ENCODE measurements at places on chromosomes 4 and X.
A peak's percentile ranks its signal among the peaks of the same experiment; 100 is the strongest.

DNA sequence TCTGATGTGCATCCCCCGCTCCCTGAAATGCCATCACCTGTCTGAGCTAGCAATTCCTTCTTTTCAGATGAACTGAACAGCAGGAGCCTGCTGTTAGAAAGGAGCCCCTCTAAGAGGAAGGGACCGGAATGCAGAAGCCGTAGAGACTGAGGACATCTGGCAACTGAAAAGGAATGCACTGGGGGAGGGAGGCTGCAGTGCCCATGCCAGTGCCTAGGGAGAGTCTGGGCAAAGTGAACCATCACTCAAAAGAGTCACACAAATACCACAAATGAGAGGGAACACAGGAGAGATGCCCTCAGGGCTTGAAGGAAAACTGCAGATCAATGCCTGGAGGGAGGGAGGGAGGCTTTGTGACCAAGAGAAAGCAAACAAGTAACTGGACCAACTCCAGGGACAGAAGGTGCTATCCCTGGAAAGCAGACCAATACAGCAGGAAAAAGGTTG, 93.9 kb upstream of the CBR4 start:
- peak; percentile 29 for DNase-seq

- DNase-seq, result no peak
Measured at GRCh38 chrX:37357436-37357835, 8.3 kb downstream of the PRRG1 start.

- DNase-seq, result no peak
Measured at GRCh38 chr4:105845559-105845958, 49.7 kb upstream of the NPNT start.

DNA sequence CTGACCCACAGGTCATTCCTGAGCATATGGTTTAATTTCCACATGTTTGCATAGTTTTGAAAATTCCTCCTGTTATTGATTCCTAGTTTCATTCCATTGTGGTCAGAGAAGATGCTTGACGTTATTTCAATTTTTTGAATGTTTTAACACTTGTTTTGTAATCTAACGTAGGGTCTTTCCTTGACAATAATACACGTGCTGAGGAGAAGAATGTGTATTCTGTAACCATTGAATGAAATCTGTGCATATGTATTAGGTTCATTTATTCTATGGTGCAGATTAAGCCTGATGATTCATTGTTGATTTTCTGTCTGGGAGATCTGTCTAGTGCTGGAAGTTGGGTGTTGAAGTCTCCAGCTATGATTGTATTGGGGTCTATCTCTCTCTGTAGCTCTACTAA, 486.4 kb upstream of the RPS6KA3 start:
- no peak for DNase-seq

DNA sequence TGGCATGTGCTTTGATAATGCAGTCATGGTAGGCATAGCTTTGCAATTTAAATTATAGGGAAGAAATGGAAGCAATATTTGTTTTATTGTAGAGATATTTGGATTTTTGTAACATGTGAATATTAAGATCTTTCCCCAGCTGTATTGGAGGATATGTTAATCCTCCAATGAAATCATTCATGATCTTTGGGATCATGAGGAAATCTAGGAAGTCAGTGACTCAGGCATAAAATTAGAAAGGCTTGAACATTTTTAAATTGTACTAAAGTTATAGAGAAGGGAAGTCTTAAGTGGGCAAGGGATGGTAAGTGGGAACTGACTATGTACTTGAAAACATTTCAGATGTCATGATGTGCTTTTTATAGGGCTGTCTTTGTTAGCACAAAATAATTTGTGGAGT, 46.8 kb downstream of the FIP1L1 start:
- no peak for DNase-seq

GRCh38 chr4:107058828-107059227, 22.7 kb upstream of the DKK2 start:
- DNase-seq, result no peak

DNA sequence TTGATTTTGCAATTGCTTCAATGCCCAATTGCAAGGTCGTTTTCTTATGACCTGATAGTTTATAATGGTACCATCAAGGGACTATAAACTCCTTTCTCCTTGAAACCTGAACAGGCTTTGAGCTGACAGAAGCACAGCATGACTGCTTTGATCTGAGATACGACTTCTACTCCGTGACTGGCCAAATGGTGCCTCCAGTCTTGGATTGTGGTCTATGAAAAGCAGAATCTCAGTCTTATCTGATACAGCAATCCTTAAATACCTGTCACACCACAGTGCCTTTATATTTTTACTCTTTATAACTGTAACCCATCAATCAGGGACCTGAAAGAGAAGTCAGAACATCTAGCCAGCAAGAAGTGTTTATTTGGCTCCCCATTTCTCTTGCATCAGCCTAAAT, 93.1 kb downstream of the DOCK11 start:
- DNase-seq, result no peak

DNA sequence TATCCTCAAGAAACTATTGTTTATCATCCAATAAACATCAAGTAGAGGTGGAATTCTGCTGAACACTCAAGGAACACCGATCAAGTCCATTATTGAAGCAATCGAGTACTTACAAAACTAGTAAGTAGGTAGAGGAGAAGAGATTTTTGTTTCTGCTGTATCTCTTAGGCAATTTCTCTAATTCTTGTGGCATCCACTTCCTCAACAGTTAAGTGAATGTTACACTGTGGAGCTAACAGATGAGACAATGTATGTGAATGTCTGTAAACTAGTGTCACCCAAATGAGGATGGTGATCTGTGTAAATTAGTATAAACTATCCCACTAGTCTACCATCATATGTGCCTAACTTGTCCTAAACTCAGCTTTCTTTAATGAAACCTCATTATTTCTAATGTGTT, 261.6 kb downstream of the ARHGAP24 start:
- no peak for DNase-seq

GRCh38 chr4:31294655-31295480, 574.7 kb downstream of the PCDH7 start:
- DNase-seq, result no peak

DNA sequence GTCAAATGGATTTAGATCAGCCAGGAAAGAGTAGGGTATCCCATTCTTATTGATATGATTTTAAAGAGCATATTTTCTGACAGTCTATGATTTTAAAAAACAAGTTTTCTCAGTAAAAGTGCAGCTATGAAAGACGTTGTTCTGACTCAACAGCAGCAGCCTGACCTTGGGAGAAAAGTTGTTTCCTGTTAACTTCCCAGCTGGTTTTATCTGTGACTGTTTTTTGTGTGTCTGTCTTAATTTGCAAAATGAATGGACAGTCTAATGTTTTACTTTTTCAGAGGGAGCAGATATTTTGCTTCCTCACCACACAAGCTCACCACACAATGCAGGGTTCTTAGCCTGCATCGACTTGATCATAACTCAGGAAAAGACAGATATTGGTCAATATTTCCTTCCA, 764 bp upstream of the MTHFD2L start:
- no peak for DNase-seq

GRCh38 chrX:9947131-9947794, 19.9 kb upstream of the CLDN34 start:
- DNase-seq, result no peak

DNA sequence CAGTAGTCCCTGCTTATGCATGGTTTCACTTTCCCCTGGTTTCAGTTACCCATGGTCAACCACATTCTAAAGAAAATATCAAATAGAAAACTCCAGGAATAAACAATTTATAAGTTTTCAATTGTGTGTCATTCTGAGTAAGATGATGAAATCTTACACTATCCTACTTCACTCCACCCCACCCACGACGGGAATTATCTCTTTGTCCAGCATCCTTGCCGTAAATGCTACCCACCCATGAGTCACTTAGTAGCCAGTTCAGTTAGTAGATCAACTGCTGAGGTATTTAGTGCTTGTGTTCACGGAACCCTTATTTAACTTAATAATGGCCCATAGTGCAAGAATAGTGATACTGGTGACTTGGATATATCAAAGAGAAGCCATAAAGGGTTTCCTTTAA, 91.4 kb downstream of the KLHL13 start:
- no peak for DNase-seq
